ENCODE measurements at places on chromosomes 2 and 18.

GRCh38 chr2:197560146-197560665 is 44.3 kb downstream of the MOB4 start:
- DNase-seq = no peak

DNA sequence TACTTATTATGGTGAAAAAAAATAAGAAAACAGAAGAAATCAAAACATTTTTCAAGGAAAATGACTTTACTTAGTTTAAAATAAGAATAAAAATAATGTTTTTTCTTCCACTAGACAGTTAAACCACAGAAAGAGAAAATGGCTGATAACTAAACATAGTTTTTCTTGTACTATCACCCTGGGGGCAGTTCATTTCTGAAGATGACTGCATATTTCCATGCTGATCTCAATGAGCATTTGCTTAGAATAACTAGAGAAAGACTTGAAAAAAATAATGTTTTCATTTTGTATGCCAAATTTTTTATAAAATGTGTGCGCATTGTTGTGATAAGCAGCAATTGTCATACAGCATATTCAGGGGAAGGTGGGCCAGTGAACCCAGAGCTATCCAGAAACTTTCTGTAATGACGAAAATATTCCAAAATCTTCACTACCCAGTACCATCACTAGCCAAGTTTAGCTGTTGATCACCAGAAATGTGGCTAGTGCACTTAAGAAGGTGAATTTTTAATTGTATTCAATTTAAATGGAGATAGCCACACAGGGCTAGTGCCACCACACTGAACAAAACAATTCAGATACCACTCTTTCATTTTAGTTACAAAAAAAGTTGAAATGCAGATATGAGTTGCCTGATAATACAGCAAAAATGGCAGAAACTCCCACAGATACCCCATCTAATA is 513.4 kb upstream of the NETO1 start:
- no peak for DNase-seq

GRCh38 chr2:126730655-126731054 is 74.7 kb downstream of the GYPC start:
- no peak for DNase-seq

- DNase-seq = peak; percentile 86
These were observed 39.1 kb downstream of the FN1 start for GRCh38 chr2:215396595-215397313.

DNA sequence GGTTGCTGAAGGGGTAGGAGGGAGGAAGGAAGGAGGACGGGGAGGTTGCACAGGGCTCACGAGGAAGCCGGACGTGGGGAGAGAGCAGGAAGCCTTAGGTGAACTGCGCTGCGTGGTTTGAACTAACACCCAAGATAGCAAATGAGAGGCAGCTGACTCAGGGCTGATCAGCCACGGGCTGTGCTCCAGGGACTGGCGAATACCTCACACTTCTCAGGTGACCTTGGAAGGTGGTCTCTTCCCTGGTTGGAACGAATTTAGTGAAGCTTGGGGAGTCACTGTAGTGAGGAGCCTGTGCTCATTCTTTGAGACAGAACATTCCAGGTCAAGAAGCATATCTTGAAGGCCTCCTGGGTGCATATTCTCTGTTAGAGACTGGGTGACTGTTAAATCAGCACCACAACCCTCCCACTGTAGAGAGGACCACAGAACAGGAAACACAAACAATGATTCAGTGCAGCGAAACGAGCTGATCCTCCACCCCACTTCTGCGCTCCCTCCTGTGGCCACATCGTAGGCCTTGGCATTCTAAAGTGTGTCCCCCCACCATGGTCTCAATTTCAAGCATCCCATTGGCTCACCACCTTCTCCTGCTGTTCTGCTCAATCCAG is 33.8 kb downstream of the TOGARAM2 start:
- no peak for DNase-seq

DNA sequence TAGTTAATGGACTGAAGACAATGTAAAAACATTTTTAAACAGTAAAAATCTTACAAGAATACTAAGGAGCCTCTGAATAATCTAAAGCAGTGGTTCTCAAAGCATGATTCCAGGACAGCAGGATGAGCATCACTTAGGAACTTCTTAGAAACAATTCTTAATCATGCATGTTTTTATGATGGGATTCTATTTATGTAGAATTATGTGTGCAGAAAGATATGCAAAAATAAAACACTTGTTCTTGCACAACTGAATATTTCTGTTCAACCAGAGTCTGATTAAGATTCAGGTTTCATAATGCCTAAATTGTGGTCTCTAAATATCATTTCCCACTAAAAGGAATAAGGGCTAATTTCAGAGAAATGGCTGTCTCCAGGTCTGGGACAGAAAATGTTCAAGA is 69.2 kb upstream of the MTIF2 start:
- DNase-seq = peak; percentile 17

DNA sequence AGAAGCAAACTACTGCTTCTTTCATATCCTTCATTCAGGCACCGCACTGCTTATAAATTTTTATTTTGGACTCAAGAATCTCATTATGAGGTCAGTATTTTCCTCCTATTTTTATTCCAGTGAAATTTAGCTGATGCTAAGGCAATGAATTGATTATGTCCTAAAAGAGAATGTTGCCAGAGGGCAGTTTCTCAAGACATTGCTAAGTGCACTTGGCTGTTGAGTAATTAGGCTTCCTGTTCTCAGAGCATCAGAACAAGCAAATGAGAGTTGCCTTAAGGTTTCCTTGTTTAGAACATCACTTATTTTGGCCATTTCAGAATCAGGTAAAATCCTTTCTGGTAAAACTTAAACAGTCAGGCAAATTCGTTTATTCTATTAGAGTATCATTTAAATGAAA is 548.6 kb upstream of the ZEB2 start:
- no peak for DNase-seq

- DNase-seq = no peak
These were observed 24.6 kb downstream of the CROCC2 start for GRCh38 chr2:240930631-240931318.

DNA sequence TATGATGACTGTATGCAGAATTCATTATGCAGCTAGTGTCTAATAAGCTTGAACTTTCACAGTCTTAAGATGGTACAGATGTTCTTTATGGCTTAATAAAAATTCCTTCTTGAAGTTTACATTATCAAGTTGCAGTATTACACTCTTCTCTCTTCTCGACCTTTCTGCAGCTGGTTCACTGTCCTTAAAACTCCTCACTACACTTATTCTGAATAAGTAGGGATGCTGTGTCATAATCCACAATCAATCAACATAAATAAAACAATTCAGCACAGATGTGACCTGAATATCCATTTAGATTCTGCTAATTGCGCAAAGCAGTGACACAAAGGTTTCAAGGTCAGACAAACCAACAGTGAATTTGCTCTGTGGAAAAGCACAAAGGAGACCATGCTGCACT is 356.8 kb downstream of the SUCLG1 start:
- no peak for DNase-seq

DNA sequence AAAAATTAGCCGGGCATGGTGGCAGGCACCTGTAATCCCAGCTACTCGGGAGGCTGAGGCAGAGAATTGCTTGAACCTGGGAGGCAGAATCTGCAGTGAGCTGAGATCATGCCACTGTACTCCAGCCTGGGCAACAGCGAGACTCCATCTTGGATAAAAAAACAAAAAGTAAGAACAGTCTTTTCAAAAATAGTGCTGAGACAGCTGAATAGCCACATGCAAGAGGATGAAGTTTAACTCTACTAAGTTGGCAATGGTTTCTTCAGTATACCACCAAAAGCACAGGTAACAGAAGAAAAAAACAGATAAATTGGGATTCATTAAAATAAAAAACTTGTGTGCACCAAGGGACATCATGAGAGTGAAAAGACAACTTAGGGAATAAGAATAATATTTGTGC is 112.4 kb downstream of the HS6ST1 start:
- DNase-seq = no peak

GRCh38 chr2:143686585-143687164 is 557.5 kb downstream of the ARHGAP15 start:
- DNase-seq = peak; percentile 22

GRCh38 chr18:22195052-22195451 is 25.7 kb downstream of the GATA6 start:
- no peak for DNase-seq

DNA sequence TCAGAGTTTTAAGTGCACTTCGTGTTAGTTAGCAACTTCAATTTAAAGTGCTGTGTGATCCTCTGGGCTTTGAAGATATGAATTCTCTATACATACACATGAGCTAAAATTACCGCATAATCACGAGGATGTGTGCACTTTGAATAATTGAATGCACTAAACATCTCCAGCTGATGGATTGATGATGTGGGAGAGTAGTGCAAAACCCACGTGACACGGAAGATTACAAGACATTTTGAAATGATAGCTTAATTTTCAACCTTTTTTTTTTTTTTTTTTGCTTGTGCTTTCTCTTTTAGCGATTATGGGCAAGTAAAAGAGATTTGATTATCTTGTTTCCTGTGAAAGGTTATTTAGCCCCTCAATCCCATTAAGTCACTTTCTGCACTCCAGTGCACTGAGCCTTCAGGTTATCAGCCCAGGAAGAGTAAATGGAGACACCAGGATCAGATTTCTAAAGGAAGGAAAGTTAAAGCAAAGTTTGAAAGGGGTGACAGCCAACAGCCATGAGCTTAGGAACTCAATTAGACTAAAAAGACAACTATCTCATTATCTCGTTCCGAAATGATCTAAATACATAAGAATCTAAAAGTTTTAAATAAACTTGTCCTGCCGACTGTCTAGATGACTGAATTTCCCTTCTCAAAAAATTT is 81.6 kb downstream of the CDK15 start:
- no peak for DNase-seq

DNA sequence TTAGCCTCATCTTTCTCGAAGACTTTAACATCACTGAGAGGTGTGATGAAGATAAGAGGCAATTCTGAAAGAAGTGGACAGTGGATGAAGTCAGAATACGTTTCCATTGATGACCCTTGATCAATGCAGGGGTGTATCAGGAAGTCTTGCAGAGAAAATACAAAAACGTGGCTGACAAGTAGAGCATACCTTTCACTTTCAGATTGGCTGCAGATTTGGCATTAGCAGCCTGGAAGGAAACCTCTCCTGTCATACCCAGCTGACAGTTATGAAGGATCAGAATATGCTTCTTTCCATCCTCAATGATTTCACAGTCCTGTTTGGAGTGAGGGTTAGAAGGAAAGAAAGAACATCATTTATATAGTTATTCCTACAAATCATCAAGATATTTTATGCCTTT is 152.5 kb downstream of the PLEKHA3 start:
- no peak for DNase-seq

DNA sequence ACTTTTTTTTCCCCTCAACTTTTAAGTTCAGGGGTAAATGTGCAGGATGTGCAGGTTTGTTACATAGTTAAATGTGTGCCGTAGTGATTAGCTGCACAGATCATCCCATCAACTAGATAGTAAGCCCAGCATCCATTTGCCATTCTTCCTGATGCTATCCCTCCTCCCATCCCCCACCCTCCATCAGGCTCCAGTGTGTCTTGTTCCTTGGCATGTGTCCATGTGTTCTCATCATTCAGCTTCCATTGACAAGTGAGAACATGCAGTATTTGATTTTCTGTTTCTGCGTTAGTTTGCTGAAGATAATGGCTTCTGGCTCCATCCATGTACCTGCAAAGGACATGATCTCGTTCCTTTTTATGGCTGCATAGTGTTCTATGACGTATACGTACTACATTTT is 47.2 kb upstream of the STON1 start:
- DNase-seq = no peak

DNA sequence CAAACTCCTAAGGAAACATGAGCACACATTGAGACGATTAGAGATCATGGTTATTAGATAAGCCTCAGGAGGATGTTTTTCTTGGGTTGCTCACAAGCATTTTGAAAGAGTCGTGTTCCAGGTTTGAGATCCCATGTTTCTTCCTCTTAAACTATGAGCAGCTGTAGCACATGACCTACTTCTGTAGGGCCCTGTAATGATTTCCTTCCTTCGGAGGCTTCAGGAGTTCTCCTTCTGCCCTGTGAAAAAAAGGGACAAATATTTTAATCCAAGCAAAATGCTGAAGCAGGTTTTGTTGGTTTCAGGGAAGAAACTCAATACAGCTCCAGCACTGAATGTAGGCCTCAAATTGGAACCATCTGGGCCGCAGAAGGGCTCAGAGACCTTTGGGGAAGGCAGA is 82.6 kb downstream of the POU3F3 start:
- DNase-seq = no peak

- no peak for DNase-seq
These were observed 2.2 kb downstream of the UBXN4 start for GRCh38 chr2:135743860-135744259.

GRCh38 chr2:80722803-80723202 is 418.3 kb upstream of the LRRTM1 start:
- DNase-seq = no peak

DNA sequence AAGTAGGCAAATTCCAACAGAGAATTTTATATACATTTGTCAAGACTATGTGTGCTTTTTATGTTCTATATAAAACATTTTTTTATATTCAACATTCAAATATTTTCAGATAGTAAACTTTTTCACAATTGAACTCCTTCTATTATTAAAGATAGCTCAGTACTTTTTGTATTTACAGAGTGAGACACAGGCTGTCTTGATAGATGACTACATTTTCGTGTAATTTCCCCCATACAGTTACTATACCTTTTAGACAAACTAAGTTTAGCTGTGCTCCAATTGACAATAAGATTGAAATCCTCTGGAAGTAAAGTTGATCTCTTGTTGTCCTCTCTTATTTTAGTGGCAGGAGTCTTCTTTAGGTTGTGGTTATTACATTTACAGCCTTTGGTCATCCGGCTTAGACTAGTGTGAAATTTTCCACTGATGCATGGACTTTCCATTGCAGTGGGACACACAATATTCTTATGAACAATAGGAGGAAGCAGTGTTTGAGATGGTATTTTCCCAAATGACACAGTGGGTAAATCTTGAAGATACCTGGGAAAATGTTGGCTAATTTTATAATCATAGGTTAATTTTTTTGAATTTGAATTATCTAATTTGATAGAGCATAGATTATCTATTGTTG is 21.0 kb downstream of the ZSWIM2 start:
- DNase-seq = no peak

- DNase-seq = no peak
These were observed 36.7 kb upstream of the BMP10 start for GRCh38 chr2:68907920-68908253.
